Colonic mucosa (tissue), 4 donors: ENCODE measurements at places on chromosomes 6 and 20.

GRCh38 chr6:28335040-28335563, 846 bp downstream of the ZSCAN31 start:
- DNase-seq: peak; percentile 31

GRCh38 chr20:41437836-41438235, 71.2 kb upstream of the EMILIN3 start:
- no peak for DNase-seq

- DNase-seq: peak; percentile 59
Observed at GRCh38 chr20:63545814-63546213, 1.7 kb downstream of the SRMS start.

DNA sequence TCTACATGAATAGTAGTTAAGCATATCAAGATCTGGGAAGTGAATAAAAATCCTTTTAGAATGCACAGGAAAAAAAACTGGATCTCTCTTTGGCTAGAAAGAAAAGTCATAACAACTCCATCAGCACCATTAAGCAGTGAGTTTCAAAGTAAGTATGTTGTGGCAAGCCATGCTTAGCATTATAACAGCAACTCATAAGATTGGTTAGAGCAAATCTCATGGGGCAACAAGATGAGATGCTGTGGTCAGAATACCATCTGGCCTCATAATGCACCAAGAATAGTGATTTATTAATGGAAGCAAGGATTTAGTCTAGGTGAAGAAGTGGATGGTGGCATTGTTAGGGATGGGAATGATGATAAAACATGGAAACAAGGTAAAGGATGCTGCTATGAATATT, 159.4 kb downstream of the PHF3 start:
- no peak for DNase-seq

DNA sequence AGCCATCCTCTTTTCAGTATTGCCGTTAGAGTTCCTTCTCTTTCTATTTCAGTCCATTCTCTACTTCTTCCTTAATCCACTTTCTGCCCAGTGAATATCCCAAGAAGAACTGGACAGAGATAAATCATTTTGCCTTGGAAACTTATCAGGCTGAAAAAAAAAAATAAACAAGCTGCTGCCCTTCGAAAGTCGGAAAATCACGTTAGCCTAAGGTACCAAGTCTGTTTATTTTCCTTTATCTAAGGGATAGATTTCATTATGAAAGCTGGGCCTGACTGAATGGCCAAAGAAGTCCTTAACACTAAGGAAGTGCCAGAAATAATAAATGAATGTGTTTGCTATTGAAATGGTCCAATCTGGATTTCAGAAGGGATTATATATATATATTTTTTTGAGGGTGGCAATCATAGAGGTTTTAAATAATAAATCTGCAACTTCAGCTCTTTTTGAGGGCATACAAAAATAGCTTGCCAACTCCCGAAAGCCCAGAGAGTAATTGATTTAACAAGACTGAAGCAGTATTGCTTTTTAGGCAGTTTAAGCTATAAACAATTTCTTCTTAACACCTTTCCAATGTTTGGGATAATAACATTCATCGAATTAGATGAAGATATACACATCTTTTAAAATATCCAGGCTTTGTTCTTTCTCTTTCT, 127.0 kb upstream of the STMND1 start:
- DNase-seq: no peak

- DNase-seq: no peak
Observed at GRCh38 chr6:130111031-130111430, 92.7 kb downstream of the L3MBTL3 start.
